Activated CD4-positive, CD25-positive, alpha-beta regulatory T cell (primary cell): ENCODE measurements at places on chromosomes 1 and 21.

- no peak for DNase-seq
Observed at GRCh38 chr1:214720561-214720960, 117.6 kb downstream of the CENPF start.

- DNase-seq = no peak
Observed at GRCh38 chr1:111227434-111227833, at the start of gene CHI3L2. Gene CHI3L2, plus strand, starts transcription at chr1:111227713. Its CDS starts 17 bp downstream, at chr1:111227730.

DNA sequence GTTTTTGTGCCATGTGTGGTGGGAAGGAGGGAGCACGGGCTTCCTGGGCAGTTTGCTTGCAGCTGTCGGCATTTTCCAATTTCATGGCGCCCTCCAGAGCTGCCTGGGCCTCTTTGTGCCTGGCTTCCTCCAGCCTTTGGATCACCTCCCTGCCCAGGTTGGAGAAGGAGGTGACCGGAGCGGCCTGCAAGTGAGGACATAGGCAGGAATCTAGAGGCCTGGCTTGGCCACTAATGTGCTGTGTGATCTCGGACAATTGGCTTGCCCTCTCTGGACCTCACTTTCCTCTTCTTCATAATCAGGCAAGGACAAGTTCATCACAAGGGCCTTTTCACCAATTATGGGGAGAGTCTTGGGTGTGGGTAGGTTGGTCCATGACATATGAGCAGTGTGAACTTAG, 245.1 kb downstream of the MATN1 start:
- no peak for DNase-seq

DNA sequence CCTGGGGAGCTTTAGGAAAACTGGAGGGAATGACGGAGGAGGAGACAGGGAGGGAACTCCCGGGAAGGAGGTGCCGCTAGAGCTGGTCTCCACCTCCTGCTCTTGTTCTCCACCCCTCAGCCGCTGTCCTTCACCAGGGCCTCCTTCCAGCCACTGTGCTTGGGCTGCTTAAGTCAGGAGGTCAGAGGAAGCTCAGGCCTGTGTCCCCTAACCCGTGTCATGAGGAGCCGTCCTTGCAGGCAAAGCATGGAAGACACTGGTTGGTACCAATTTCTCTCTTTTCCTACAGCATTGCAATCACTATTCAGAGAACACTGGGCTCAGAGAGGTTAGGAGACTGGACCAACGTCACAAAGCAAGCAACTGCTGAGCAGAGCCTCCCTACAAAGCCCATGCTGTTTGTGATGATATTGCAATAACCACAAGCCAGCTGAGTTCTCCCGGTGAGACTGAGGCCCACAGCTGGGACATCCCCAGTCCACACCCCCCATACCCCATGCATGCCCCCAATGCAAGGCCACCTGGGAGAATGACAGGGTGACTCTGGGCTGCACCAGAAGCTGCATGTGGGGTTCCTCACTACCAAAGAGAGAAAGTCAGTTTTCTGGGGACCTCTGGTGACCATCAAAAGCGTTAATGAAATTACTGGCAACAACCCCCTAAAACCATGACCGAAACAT, 427.5 kb downstream of the NPHP4 start:
- DNase-seq = no peak

DNA sequence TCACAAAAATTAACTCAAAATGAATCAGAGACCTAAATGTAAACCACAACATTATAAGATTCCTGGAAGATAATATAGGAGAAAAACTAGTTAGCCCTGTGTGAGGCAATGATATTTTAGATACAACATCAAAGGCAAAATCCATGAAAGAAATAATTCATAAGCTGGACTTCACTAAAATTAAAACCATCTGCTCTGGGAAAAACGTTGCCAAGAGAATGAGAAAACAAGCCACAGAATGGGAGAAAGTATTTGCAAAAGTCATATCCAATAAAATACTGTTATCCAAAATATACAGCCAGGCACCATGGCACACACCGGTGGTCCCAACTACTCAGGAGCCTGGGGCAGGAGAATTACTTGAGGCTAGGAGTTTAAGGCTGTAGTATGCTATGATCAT, 70.3 kb downstream of the SYF2 start:
- no peak for DNase-seq

DNA sequence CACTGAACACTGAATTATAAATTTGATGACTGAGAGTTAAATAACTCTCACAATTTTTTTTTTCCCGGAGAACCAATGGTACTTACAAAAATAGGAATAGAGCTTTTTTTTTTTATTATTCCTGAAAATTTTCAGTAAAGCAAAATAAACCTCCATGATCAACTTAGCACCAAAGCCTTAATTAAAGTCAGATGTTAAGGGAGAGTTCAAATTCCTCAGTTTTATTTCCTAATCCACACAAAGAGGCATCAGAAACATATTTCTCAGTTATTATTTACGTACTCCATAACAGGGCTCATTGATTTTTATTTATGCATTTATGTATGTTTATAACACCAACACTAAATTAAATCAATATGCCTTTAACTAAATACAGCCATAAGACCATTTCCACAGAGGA, 55.5 kb downstream of the PLPPR5 start:
- DNase-seq = no peak

DNA sequence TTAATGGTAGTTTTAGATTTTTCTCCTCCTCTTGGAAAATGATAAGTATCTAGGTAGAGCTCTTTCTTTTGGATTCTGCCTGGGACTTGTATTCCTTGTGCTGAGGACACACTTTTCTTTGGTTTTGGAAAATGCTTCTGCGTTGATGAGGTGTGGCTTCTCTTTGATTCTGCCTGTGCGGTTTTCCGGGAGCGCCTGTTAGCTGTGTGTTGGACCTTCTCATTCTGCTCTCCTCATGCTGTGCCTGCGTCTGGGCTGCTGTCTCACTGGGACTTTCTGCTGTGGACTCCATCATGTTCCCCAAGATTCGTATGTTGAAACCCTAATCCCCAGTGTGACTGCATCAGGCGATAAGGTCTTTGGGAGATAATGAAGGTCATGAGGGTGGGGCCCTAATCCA, 21.0 kb downstream of the C1orf174 start:
- no peak for DNase-seq

DNA sequence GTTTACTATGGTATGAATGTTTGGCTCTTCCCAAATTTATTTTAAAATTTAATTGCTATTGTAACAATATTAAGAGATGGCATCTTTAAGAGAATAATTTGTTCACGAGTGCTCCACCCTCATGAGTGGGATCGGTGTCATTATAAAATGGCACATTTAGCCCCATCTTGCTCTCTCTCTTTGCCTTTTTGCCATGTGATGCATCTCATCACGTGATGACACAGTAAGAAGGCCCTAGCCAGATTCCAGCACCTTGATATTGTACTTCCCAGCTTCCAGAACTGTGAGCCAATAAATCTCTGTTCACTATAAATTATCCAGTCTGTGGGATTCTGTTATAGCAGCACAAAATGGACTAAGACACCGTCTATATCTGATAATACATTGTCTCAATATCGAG, 355.8 kb downstream of the AMY1C start:
- no peak for DNase-seq

- DNase-seq = no peak
Observed at GRCh38 chr1:69123486-69123885, 444.2 kb upstream of the LRRC7 start.

DNA sequence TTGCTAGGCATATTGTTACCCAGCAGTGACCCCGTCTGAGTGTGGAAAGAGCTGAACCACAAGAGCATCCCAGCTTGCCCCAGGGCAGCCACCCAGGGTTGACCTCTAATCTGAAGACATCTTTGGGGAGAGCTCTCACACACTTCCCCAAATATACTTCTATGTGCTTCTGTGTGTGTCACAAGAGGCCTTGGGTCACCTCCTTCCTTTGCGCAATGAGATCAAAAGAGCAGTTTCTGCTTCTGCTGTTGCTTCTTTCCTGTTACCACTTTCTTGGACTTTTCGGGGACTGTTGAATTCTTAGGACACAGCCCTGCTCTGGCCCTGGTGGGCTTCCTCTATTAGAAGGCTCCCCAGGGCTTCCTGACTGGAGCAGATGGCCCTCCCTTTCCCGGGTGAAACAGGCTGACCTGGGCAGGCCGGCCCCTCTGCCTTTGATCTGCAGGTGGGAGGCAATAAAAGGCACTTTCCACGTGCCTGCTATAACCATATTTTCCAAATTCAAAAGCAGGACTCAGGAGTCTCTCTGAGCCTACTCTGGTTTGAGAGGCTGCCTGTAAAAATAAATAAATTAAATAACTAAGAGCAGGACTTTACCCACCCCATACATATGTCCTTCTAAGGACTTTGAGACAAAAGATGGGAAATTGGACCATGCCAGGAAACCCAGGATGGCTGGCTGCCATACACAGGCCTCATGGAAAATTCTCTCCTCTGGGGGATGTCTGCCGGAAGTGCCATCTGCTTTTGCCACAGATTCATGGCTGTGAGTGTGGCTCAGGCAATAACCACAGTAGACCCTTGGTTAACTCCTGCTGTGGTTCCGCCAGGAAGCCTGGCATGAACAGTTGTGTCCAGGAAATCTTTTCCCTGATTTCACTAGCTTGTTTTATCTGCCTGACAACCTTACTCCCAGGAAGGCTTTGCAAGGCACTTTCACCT, 28.3 kb upstream of the RCSD1 start:
- no peak for DNase-seq

DNA sequence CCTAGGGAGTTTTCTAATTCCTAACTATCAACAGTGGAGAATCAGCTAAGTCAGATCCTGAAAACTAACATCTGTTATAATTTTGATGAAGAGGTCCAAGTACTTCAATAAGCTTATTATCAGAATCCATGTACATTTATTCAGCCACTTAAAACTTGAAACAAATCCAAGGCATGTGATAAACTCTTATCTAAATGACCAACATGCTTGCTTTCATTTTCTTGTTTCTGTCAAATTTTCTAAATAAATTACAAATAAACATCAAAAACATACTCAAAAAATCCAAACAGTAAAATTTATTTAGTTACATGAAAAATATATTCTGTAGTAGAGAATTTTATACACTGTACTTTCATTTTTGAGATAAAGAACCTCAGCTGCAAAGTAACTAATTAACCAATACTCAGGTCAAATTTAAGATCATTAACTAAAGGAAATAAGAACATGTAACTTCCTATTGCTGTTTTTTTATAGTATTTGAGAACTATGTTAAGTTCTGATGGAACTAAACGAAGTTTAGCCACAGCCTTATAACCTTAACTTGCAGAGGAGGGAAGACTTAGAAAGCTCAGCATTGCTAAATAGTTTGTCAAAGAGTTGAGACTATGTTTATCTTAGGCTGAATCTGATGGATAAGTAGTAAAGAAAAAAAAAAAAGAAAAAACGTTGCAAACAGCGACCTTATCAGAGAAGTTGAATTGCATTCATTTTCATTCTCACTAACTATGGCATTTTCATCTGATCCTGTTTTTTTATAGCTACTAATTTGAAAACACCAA, 44.9 kb downstream of the SYNJ1 start:
- DNase-seq = no peak

DNA sequence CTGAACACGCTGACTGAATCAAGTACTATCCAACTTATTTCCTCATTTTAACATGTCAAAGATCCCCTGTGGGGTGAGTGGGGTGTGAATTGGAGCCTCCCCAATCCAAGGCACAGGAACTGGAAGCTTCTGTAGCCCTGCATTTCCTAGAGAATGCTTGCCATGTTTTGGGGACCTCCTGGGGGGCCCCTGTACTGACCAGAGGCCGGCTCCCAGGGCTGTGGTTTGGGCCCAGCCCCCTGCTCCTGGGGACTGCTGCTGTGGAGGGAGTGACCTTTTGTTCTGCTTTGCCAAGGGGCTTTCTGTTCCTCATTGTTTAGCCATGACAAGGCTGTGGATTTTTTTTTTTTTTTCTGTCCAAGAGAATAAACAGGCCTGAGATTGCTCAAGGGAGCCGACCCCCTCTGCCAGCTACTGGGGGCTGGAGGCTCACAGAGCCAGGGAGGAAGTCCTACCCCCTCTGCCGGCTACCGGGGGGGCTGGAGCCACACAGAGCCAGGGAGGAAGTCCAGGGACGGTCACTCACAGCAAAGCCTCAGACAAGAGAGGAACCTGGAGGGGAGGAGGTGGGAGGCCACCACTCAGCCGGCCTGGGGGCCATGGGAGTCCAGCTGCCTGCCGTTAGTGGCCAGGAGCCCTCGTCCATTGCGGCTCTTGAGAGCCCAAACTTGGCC, 17.4 kb downstream of the TNFRSF1B start:
- no peak for DNase-seq

DNA sequence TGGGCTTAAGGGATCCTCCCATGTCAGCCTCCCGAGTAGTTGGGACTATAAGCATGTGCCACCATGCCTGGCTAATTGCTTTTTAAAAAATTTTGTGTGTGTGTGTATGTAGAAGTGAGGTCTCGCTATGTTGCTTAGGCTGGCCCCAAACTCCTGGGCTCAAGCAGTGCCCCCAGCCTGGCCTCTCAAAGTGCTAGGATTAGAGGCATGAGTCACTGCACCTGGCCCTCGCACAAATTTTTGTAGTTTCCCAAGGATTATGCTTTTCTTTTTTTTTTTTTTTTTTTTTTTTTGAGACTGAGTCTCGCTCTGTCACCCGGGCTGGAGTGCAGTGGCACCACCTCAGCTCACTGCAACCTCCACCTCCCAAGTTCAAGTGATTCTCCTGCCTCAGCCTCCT, 144.4 kb upstream of the HNRNPU start:
- no peak for DNase-seq

- no peak for DNase-seq
Observed at GRCh38 chr1:204545202-204545601, 29.0 kb downstream of the MDM4 start.

- DNase-seq = no peak
Observed at GRCh38 chr1:113388017-113388620, 2.2 kb upstream of the MAGI3 start.

GRCh38 chr1:9486466-9487140, 52.7 kb upstream of the SLC25A33 start:
- no peak for DNase-seq

- DNase-seq = no peak
Observed at GRCh38 chr21:22743085-22743484, 1744.9 kb downstream of the NCAM2 start.

DNA sequence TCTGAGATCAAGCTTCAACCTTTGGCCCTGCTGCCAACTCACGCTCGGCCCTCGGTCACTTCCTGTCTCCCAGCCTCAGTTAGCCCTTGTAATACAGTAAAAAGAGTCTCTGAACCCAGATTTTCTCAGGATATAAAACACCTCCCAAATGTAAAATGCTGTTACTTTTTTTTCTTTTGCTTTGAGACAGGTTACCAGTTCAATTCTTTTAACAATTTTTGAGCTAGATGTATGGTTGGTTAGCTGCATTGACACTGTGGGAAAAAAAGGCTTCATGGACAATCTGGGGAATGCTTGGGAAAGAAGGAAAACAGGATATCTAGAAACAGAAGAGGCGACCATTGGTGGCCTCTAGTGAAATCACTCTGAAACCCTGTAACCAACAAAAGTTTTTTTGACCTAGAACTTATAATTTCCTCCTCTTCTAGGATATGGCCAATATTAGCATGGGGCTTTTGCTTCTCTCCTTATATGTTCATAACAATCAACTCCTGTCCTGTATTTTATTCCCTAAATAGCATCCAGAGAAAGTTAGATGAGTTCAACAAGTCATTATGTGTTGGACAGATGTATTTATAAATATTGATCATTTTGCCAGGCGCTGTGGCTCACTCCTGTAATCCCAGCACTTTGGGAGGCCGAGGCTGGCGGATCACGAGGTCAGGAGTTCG, 1.3 kb downstream of the CMPK1 start:
- DNase-seq = no peak
